ENCODE measurements at places on chromosomes 7 and 10.

GRCh38 chr7:129980667-129981066 is 27.9 kb upstream of the UBE2H start:
- no peak for DNase-seq

GRCh38 chr10:106694696-106695095 is 469.8 kb downstream of the SORCS1 start:
- no peak for DNase-seq

DNA sequence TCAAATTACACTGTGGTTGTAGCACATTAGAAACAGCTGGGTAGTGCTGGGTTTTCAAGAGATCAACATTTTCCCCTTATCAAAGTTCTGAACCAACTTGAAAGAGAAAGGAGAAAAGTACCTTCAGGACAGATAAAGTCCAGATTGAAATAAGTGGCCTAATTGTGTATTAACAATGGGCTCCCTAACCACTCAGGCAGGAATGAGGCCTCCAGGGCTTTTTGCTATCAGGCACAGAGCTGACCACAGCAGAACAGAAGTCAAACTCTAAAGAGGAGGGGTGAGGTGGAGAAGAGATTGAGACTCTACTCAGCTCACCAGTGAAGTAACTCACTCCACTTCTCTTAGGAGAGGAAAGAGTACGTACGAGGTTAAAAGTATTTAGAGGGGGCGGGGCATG is 394.1 kb upstream of the PHF14 start:
- DNase-seq, result peak; percentile 29

DNA sequence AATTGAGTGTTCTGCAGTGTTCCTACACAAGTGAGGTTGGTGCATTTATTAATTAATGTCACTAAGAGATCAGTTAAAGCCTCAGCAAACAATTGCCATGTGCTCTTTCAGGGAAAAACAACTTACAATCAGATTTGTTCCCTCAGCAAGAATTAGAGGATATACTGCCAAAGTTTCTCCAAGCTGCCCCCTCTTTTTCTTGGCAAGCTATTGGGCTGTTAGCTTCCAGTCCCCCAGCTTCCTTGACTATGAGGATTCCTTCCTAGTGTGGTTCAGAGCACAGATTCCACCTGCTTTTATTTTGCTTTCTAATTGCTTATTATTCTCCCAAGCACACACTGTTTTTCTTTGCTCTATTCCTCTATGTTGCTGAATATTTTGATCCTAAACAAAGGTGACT is 112.7 kb downstream of the RBM20 start:
- no peak for DNase-seq

DNA sequence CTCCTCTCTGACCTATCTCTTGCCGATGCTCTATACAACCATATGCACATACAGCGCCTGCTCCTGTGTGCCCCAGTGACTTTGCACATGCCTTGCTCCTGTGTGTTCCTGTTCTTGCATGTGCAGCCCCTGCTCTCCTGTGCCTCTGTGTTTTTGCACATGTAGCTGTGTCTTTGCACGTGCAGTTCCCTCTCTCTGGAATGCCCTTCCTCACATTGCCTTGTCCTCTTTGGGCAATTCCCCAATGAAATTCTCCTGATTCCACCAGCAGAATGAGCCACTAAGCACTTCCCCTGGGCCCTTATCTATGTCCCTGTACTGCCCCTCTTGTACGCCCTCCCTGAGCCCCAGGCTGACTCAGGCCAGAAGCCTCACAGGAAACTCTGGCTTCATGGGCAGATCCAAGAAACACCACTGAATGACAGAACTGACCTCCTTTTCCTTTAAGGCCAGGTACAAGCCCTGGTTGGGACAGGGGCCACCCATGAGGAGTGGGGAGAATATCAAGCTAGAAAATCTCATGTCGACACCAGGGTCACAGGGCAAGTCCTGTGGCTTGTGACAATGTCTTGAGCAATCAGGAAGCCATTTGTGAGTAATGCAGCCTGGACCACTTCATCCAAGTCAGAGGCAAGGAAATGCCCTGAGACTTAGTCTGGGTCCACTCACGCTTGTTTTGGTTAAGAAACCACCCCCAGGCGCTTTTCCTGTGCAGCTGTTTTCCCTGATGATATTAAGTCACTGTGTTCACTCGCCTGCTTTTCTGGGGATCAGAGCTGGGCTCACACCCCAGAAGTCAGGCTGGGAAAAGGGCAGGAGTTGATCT is 1.9 kb upstream of the ARHGAP22 start:
- DNase-seq, result peak; percentile 13

- DNase-seq, result no peak
Observed at GRCh38 chr7:129161524-129162225, 17.2 kb downstream of the TSPAN33 start.

DNA sequence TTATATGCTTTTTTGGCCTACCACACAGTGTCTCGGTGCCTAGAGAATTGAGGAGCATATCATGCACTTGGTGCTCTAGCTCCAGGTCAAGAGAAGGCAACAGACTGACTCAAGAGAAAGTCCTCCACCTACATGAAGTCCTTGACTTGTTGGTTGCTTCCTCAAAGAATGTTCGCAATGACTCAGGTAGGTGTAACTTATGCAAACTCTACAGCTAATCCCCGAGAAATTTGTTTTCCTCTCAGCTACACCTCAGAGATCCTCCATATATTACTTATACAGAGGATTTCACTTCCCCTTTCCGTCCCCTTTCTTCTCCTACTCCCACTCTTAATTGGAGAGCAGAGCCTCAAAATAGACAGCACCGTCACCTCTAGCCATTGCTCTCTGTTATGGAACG is 1013.1 kb downstream of the KCNMA1 start:
- no peak for DNase-seq

DNA sequence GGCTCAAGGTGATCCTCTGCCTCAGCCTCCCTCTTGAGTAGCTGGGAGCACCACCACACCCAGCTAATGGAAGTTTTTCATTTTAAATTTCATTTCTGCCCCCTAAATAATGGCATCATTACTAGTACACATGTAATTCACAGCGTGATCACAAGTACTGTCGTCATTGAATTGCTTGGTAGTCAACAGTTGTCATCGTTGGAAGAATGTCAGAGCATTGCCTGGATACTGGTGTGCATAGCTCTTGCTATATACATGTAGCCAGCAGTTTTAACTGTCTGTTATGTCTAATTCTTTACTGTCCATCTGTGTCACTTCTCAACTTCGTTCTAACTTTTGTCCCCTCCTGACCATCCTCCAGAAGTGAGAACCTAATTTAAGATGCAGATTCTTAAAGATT is 62.1 kb downstream of the CRPPA start:
- no peak for DNase-seq

GRCh38 chr10:47037654-47038425 is 126.6 kb downstream of the PTPN20 start:
- DNase-seq, result no peak

- no peak for DNase-seq
Observed at GRCh38 chr10:128489324-128490247, 363.4 kb upstream of the MKI67 start.

DNA sequence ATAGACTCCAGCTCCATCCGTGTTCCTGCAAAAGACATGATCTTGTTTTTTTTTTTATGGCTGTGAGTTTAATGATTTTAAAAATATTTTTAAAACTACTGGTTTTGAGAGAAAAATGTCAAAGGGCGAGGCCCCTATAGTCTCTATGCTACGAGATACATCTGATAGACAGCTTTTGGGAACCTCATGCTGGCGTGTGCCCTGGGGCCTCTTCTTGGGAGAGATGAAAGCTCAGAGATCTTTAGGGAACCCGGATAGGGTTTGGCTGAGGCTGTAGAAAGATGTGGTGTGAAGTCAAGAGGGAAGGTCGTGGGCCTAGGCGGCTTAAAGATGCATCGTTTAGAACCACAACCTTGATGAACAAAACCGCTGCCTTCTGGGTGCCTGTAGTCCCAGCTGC is 70.2 kb downstream of the PDIA4 start:
- no peak for DNase-seq

- no peak for DNase-seq
Observed at GRCh38 chr10:12566161-12567115, 217.1 kb downstream of the CAMK1D start.

GRCh38 chr7:154792436-154793055 is 210.4 kb downstream of the PAXIP1 start:
- no peak for DNase-seq

- DNase-seq, result no peak
Observed at GRCh38 chr10:49141541-49142332, 7.9 kb upstream of the FAM170B start.

GRCh38 chr10:90893190-90893589 is 21.4 kb downstream of the RPP30 start:
- DNase-seq, result no peak

GRCh38 chr10:22655312-22655981 is 58.9 kb downstream of the PIP4K2A start:
- DNase-seq, result no peak

- DNase-seq, result no peak
Observed at GRCh38 chr10:117654105-117654504, 111.6 kb downstream of the EMX2 start.

DNA sequence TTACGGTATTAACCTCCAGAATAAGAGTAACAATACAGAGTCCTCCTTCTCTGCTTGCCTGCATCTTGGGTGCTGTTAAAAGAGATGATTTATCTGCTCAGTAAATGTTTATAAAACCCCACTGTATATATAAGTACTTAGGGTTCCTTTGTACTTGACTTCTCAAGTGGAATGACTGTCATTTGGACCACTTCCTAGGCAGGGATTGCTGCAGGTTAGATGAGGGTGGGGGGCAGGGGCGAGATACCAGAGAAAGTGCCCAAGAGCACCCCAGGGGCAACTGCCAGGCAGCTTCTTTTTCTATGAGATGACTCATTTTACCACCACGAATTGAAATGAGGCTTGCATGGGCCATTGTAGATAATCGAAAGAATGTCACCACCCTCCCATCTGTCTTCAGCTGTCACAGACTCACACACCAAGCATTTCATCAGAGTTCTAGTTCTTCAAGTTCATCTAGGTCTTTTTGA is 421.9 kb upstream of the GALNT17 start:
- peak; percentile 88 for DNase-seq

- DNase-seq, result no peak
Observed at GRCh38 chr10:121183236-121183635, 332.1 kb downstream of the WDR11 start.

DNA sequence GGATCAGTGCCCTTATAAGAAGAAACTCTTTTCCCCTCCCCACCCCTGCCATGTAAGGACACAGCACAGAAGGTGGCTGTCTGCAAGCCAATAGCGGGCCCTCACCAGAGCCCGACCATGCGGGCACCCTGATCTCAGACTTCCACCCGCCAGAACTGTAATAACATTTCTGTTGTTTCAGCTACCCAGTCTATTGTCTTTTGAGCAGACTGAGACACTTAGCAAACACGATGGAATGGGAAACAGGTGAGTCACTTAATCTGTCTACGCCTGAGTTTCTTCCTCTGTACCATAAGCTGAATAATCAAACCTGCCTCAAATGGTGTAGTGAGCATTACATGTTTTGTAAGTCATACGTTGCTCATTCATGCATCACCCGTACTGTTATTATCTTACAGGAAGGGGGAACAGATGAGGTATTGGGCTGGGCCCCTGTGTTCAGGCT is 58.2 kb downstream of the STRA8 start:
- no peak for DNase-seq

GRCh38 chr10:27680006-27680557 is 65.5 kb downstream of the MKX start:
- no peak for DNase-seq

DNA sequence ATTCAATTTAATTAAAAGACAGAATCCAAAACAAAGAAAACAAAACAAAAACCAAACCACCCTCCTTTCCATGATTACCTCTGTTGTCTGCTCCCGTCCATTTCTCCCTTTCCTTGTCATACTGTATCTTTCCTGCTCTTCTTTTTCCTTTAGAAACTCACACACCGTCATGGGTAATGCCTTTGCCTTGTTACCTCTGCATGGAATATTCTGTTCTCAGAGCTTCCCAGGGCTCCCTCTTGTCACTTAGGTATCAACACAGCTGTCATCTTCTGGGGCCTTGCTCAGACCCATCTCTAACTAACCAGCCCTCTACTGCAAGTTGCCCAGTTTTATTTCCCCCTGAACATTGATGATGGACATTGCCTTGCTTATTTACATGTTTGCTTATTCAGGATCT is 30.2 kb upstream of the GIMAP8 start:
- DNase-seq, result no peak

DNA sequence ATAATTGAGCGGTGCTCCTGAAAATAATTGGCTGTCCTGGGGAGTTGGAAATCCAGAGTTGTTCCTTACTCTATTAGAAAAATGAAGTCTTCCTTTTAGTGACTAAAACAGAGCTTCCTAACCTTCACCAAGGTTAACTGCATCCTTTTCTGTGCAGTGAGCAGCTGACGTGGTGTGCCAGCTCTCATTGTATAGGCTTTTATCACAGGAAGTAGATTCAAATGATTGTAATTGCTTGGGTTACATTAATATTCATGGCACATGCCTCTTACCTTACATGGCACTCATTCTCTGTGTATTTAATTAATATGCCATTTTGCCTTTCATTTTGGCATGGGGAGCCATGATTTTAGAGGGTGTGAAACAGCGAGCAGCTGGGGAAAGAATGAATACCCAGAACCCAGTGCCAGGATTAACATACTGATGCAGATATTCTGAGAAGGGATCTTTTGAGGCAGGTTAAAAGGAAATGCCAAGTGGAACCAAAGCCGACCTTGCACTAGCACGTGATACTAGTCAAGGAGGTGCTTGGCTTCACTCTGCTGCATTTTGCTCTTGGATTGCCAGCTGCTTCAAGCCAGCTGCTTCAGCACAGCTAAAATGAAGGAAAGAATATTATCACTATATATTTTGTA is 115.3 kb downstream of the ST7 start:
- no peak for DNase-seq

DNA sequence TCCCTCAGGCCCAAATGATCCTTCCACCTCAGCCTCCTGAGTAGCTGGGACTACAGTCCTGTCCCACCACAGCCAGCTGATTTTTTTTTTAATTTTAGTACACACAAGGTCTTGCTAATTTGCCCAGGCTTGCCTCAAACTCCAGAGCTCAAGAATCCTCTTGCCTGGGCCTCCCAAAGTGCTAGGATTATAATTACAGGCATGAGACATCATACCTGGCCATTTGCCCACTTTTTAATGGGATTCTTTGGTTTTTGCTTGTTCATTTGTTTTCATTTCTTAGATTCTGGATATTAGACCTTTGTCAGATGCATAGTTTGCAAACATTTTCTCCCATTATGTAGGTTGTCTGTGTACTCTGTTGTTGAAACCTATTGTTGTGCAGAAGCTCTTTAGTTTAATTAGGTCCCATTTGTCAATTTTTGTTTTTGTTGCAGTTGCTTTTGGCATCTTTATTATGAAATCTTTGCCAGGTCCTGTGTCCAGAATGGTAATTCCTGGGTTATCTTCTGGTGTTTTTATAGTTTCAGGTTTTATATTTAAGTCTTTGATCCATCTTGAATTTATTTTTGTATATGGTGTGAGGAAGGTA is 95.2 kb downstream of the GLCCI1 start:
- DNase-seq, result no peak

DNA sequence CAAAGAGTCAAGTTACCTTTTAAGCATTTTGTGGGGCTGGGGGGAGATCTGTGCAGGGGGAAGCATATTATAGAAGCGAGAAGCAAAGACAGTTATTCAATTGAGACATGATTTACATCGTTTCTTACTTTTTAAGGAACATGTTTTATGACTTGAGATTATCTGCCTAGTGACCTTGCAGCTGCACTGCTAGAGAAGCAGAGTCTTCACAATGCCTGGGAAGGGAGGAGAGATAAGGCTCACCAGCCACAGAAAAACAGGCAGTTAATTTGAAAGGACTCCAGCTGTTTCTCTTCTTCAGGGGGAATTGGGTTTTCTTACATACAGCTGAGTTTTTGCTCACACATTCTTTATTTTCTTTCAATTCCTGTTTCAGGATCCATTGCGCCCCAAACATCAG is 31.0 kb downstream of the PHYH start:
- DNase-seq, result no peak
